Breast epithelium (tissue), 4 donors: ENCODE measurements at places on chromosomes 4 and X. TPM values are rescaled to one million over a fixed set of nuclear protein-coding genes. Genes with fewer than 3 reads are reported as not detected.
A peak's percentile ranks its signal among the peaks of the same experiment; 100 is the strongest.

GAGE12J gene
- total RNA-seq = not detected

GRCh38 chr4:142405695-142406498 lies 440.2 kb downstream of the INPP4B start:
- peak overlapping the region; percentile 48 for H3K4me3 ChIP-seq
- peaks cover 16% of the 10 kb centered on the region for H3K4me1 ChIP-seq
- no peak for DNase-seq
- H3K27ac ChIP-seq = peak overlapping the region; percentile 76

SSX2B gene
- total RNA-seq = not detected

PLAC1 gene
- total RNA-seq = not detected

PLAC8 gene
- total RNA-seq = 7.9 TPM

DNA sequence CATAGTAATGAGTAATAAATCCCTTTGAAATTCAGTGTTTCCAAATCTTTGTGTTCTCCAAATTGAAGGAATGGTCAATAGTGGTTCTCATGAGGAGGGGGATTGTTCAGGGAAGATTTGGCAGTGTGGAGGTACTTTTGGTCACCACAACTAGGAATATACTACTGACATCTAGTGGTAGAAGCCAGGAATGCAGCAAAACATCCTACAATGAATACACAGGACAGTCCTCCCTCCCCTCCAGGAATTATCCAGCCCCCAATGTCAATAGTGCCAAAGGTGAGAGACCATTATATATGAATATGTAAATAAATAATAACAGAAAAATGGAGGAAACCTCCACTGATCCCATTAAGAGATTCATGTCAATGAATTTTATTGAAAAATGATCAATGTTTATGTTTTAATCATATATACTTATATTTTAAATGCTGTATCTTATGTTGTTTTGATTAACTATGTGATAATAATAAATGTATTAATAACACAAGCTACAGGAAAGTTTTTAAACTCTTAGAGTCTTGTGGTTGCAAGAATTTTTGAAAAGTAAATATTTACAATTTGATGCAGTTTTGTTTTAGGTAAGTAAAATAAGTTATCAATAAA lies 14.4 kb upstream of the FAM9A start:
- no peaks in the 10 kb centered on the region for H3K36me3 ChIP-seq
- no peaks in the 10 kb centered on the region for H3K27me3 ChIP-seq
- H3K4me1 ChIP-seq = no peaks in the 10 kb centered on the region
- no peak overlapping the region for H3K4me3 ChIP-seq
- H3K27ac ChIP-seq = no peak overlapping the region
